ENCODE measurements at places on chromosomes 4 and X.
A peak's percentile ranks its signal among the peaks of the same experiment; 100 is the strongest.

GRCh38 chrX:154396973-154397887 lies 947 bp upstream of the RPL10 start:
- DNase-seq = peak; percentile 54

- peak; percentile 74 for DNase-seq
Observed at GRCh38 chr4:146175541-146176453, at the start of gene LSM6. LSM6 (plus strand) TSS chr4:146175718; CDS start chr4:146182922, 7,204 bp downstream.

DNA sequence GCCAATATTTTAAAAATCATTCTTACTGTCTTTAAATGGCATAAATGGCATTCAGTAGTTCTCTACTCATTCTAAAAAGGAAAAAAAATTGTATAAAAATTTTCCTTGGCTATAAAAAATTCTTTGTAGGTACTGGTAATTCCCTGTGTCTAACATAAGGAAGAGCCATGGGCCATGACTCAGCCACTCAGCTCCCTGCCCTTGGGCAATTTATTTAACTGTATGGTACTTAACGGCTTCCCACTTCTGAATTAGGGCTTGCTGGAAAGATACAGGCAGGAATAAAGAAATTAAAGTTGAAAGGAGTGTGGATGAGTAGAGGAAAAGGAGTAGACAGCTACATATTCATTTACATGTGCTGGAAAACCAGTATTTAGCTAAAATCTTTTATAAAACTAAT lies 30.6 kb downstream of the ABHD18 start:
- DNase-seq = no peak

GRCh38 chr4:20983763-20984575 lies 283.7 kb downstream of the PACRGL start:
- DNase-seq = no peak

- DNase-seq = no peak
Observed at GRCh38 chr4:139555705-139556070, 331 bp downstream of the SETD7 start.

DNA sequence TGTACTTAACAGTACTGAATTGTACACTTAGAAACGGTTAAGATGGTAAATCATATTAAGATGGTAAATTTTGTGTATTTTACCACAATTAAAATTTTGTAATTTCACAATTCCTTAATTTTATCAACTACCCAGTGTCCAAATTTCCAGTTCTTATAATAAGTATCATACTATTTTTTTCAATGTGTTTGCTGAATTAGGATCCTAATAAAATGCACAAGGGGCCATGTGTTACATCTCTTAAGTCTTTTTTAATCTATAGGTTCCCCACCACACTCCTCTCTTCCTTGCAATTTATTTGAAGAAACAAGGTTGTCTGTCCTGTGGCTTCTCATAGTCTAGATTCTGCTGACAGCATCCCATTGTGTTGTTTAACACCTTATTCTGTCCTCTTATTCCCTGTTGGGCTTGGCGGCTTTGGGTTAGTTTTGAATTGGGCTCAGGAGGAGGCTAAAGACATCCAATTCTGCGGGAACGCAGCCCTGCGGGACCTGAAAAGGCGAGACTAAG lies 533 bp upstream of the SYAP1 start:
- no peak for DNase-seq

DNA sequence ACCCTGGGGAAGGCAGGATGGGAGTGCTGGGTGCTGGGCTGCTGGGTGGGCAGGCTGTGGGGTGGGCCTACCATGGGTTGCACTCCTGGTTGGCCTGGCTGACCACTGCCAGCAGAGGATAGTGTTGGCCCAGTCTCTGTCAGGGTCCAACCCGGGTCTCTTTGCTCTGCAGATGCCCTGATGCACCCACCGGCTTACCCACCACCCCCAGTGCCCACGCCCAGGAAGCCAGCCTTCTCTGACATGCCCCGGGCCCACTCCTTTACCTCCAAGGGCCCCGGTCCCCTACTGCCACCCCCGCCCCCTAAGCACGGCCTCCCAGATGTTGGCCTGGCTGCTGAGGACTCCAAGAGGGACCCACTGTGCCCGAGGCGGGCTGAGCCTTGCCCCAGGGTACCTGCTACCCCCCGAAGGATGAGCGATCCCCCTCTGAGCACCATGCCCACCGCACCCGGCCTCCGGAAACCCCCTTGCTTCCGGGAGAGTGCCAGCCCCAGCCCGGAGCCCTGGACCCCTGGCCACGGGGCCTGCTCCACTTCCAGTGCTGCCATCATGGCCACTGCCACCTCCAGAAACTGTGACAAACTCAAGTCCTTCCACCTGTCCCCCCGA lies 14.2 kb upstream of the ADD1 start:
- no peak for DNase-seq

GRCh38 chr4:18403327-18403726 lies 381.8 kb upstream of the LCORL start:
- DNase-seq = no peak

- peak; percentile 21 for DNase-seq
Observed at GRCh38 chrX:19964017-19964710, 26.7 kb downstream of the BCLAF3 start.

DNA sequence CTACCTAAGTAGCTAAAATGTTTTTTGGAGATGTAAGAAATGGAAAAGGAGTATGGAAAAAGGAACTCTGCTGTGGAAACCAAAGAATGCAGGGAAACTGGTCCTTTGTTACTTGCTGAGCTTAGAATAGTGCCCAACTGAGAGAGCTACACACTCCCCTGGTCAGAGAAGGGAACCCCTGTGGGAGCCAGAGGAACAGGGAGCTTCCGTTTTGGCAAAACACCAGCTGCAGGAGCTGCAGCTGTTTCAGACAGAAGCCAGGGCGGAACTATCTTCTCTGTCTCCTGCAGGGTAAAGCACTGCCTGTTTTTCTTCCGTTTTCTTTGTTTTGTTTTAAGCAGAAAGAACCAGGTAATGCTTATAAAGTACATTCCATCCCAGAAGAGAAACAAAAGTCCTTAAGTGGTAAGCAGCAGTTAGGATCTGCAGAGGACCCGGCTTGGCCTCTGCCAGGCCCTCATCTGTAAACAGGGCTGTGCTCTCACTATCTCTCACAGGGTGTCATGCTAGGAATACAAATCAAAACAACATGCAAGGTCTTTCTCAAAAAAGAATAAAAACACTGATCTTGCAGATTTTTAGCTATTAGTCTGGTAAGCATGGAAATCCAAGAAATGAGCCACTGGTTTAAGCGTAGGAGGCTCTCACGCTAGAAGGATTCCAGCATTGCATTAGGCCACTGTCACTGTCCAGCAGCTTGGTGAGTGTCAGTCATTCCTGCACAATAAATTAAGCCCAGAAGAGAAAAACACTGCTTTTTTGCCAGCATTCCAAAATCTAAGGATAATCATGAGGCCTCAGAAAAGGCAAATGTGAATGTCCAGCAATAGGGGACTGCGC lies 76.1 kb downstream of the CHST7 start:
- DNase-seq = no peak

DNA sequence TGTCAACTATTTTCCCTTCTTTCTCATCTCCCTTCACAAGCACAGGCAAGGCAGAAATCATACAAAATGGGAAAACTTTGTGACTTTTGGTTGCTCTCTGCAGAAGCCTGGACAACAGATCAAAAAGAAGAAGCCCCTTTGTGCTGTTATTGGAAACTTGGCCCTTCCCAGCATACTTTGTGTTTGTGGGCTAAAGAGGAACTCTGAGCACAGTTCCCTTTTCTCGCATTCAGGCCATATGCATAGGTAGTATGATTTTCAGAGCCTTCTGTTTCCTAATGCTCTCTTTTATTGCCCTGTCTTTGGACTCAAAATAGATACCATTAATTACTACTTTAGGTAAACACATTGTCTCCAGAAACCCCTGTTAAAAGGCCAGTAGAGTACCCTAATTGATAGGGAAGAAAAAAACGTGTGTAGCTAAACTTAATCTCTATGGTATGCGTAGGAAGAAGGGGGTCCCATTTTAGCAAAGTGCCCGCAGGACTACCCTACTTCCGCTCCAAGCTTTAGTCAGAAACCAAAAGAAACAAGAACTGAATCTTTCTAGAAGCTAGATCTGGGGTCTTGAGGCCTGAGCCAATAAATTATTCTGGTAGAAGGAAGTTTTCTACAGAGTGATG lies 26.6 kb downstream of the VSIG4 start:
- no peak for DNase-seq

- DNase-seq = no peak
Observed at GRCh38 chr4:6672131-6672530, 21.5 kb upstream of the S100P start.

- DNase-seq = no peak
Observed at GRCh38 chr4:125517831-125518230, 203.1 kb downstream of the FAT4 start.

DNA sequence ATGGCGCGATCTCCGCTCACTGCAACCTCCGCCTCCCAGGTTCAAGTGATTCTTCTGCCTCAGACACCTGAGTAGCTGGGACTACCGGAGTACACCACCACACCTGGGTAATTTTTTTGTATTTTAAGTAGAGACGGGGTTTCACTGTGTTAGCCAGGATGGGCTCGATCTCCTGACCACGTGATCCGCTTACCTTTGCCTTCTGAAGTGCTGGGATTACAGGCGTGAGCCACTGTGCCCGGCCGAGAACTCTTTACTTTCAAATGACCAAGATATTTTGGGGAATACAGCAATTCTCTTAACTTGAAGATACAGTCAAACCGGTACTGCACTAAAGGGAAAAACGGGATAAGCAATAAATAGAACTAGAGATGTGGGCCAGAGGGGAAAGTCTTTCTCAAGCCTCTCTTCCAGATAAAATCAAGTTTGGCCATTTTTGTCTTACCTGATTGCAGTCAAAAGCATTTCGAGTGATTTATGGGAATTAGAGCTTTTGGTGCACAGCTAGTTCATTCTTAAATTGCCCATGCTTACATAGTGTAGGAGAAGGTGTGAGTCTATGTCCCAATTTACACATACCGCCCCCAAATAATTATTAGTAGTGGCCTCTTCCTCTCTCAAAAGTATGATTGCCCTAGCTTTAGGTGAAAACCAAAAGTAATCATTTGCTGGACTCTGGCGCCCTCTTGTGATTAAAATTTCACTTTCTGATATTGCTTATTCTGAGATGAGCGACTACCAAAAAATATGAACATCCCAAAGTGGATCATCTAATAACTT lies 53.2 kb upstream of the ABCG2 start:
- DNase-seq = no peak

DNA sequence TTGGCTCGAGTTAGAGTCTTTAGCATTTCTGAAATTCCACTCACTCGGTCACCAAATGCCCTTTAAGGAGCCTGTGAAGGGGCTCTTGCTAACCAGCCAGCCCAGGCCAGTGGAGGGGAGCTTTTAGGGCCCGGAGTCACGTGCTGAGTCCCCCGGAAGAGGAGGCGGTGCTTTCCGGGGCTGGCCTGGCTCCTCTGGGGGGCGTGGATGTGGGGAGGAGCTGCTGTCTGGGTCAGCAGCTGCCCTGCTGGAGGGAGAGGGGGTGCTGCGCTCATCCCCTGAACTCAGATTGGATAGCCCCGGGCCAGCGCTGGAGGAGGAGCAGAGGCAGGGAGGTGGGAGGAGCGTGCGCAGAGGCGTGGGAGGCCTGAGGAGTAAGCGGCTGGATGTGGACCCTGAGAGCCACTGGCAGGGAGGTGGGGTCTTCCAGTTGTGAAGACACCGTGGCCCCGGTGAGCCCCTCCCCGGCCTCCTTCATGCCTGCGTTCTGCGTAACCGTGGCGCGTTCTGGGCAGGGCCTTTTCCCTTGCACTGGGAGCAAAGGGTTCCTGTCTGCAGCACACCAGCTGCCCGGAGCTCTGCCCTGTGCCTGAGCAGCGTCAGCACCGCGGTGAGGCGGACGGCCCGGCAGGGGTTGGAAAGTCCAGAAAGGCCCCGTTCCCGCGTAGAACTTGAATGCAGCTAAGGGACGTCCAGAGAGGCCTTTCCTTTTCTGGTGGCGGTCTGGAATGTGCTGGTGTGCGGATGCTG lies 19.7 kb downstream of the MAEA start:
- peak; percentile 65 for DNase-seq

- DNase-seq = no peak
Observed at GRCh38 chr4:6452897-6453687, 19.3 kb downstream of the PPP2R2C start.

- DNase-seq = no peak
Observed at GRCh38 chrX:96447161-96447560, 237.5 kb upstream of the DIAPH2 start.

DNA sequence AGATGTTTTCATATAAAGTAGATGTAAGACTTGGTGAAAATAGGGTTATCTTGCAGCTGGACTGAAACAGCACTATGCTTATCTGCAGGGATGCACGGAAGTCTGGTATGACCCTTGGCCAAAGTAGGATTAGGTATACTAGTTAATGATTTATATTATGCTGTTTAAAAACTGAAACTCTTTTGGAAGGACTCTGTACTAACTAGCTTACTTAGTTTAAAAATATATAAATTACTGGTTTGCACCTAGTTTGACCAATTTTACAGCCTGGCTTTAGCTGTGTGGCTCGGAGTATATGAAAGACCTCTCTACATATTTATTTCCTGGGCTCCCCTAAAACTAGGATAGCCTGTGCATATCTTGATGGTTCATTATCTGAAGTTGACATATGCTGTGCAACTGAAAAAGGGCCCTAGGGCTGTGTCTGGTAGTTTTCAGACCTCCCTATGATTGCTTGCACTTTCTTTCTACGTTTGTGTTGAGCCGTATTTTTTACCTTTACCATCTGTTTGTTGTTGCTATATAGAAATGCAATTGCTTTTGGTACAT lies 89.2 kb downstream of the TMEM144 start:
- no peak for DNase-seq

DNA sequence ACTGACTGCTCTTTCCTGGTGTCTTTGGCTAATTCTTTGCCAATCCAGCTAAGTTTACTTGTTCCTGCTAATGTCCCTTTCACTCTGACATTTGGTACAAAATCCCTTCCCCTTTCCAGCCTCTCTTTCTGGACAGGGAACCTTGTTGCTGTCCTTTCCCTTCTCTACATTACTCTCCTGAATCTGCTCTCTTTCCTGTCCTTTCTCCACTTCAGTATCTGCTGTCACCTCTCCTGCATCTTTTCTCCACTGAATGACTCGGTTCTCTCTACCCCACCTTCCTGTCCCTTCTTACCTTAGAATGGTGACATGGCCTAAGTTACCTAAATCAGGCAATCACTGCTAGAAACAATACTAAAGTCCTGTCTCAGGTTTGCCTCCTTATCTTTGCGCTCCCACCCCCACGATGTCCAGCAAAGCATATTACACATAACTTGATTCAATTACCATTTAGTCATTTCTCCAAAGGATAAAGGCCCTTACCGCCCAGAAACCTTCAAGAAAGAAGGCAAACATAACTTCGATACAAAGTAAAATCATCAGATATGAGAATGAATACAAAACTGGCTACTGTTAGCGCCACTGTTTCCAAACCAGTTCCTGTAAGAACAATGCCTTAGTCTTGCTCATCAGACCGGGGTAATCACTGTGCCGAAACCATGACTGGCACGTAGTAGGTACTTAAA lies 890 bp downstream of the BOD1L1 start:
- no peak for DNase-seq
